GM23248 (cell line): ENCODE measurements at places on chromosomes 7 and 10.
A peak's percentile ranks its signal among the peaks of the same experiment; 100 is the strongest.

GRCh38 chr10:93485690-93486089, 3.6 kb upstream of the MYOF start:
- DNase-seq = no peak
- no peak overlapping the region for H3K4me3 ChIP-seq
- no peaks in the 10 kb centered on the region for H3K36me3 ChIP-seq
- no peak overlapping the region for H3K27ac ChIP-seq

GRCh38 chr7:150335774-150336112, 5.7 kb downstream of the RARRES2 start:
- H3K36me3 ChIP-seq = no peaks in the 10 kb centered on the region
- H3K4me3 ChIP-seq = no peak overlapping the region
- H3K27me3 ChIP-seq = peaks cover under 1% of the 10 kb centered on the region; the same call in 1 of the 2 replicates
- no peak for DNase-seq
- H3K4me1 ChIP-seq = 0 out of 2 replicates have a peak, but pooled peaks cover 4% of the 10 kb centered on the region
- H3K27ac ChIP-seq = no peak overlapping the region

- H3K4me3 ChIP-seq = no peak overlapping the region
- peaks cover 5% of the 10 kb centered on the region for H3K36me3 ChIP-seq
- DNase-seq = no peak
- H3K4me1 ChIP-seq = no peaks in the 10 kb centered on the region
Observed at GRCh38 chr7:87858417-87859100, 17.6 kb downstream of the SLC25A40 start.

- no peaks in the 10 kb centered on the region; the same call in 1 of the 2 replicates for H3K27me3 ChIP-seq
- peaks cover 6% of the 10 kb centered on the region; the same call in 1 of the 2 replicates for H3K4me1 ChIP-seq
- no peaks in the 10 kb centered on the region for H3K36me3 ChIP-seq
Observed at GRCh38 chr10:47421057-47421952, 37.2 kb upstream of the ZNF488 start.

- peak; percentile 90 for DNase-seq
- no peak overlapping the region for H3K27ac ChIP-seq
- peaks cover 28% of the 10 kb centered on the region for H3K27me3 ChIP-seq
- H3K4me3 ChIP-seq = peak overlapping the region; percentile 75
- peaks cover 10% of the 10 kb centered on the region for H3K4me1 ChIP-seq
Observed at GRCh38 chr10:75294866-75295701, 59.3 kb upstream of the COMTD1 start.

DNA sequence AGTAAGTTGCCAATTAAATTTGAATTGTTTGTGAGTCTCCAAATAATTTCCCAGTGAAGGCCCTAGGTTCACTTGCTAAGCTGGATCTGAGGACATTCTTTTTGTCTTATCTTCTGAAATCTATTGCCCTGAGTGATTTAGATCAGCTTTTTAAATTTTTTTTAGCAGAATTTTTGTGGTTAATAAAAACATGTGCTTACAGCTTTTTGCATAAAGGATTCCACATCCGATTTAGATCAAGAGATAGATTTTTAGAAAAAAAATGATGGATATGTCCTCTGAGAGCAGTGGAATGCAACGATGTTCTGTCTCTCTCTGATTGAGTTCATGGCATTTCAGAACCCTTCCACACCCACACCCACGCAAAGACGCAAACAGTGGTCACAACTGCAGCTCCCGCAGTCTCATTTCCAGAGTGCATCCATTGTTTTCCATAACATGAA, 358.8 kb downstream of the SUGCT start:
- peaks cover 29% of the 10 kb centered on the region for H3K4me1 ChIP-seq
- no peak overlapping the region for H3K4me3 ChIP-seq
- no peaks in the 10 kb centered on the region for H3K36me3 ChIP-seq
- peak; percentile 25 for DNase-seq
- no peaks in the 10 kb centered on the region for H3K27me3 ChIP-seq

DNA sequence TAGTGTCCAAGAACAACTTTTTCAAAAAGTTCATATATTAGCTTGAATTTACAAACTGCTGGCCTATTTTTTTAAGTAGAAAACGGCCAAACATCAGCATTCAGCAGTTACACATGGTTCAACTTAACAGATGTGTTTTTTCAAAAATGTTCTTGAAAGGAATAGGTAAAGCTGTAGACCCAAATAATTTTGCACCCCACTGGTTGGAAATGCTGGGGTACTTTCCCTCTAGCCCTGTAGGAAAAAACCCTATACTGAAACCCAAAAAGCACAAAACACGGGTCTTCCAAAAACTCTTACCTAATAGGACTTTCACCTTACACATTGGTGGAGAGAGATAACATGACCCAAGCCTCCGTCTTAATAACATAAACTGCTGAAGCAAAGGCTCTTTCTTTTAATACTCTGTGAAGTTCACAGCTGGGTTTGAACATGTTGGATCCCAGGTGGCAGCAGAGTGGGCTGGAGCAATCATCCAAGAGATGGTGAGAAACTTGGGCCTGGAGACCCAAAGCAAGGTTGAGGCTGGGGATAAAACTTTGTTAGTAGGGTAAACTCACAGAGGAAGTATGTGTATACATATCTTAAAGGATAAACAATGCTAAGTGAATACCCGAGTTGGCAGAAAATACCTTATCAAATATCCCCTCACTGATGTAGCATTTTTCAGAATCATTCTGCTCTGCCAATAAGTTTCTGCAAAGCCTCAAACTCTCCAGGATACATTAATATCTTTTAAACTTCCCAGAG, 629 bp upstream of the DNAJC9 start:
- peak overlapping the region; percentile 64 for H3K27ac ChIP-seq
- H3K4me1 ChIP-seq = peaks cover 29% of the 10 kb centered on the region
- peaks cover 10% of the 10 kb centered on the region for H3K36me3 ChIP-seq
- no peaks in the 10 kb centered on the region for H3K27me3 ChIP-seq
- peak overlapping the region; percentile 78 for H3K4me3 ChIP-seq
- peak; percentile 13 for DNase-seq

DNA sequence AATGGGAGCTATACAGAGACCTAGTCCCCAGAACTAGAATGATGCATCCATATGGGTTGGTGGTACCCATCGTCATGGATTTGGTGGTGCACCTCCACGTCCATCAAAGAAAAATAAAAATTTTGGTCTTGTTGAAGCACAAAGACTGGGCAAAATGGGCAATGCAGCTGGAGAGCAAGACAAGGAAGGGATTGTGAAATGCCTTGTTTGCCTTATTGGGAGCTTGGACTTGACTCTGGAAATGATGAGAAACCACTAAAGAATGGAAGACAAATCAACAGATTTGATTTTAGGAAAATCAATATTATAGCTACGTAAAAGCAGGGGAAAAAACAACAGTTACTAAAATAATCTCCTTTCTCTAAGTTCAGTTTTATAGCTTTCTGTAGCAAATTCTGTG, 150.9 kb downstream of the CPED1 start:
- no peaks in the 10 kb centered on the region for H3K36me3 ChIP-seq
- no peak overlapping the region for H3K27ac ChIP-seq
- no peak for DNase-seq
- no peaks in the 10 kb centered on the region for H3K4me1 ChIP-seq

DNA sequence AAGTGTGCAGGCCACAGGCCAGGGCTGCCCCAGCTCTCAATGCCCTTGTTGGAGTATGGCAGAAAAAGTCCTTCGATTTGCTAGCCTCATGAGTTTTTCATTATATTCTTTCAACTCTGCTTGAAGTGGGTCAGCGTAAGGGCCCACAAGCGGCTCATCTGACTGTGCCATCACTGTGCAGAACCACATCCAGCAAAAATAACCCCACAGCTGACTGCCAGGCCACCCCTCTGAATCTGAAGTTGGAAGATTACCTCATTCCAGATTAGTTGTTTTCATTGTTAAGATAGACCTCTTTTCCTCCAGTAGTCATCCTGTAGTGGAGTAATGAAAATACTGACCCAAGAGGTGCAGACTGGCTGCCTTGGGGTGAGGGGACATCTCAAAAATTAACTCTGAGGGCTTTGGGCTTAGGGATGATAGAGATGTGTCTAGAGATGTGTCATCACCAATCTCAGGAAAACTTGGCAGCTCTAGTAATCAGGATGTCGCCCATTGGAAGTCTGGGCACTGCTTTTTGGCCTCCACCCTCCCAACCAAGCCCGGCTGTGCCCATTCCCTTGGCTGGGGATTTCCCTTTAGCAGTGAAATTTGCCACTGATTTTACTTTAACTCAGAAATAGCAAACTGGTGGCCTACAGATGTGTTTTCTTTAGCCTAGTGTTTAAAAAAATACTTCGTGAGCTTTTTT, 164.3 kb downstream of the LCOR start:
- H3K27ac ChIP-seq = no peak overlapping the region
- no peak for DNase-seq
- H3K27me3 ChIP-seq = no peaks in the 10 kb centered on the region
- H3K4me1 ChIP-seq = peaks cover 9% of the 10 kb centered on the region
- H3K4me3 ChIP-seq = no peak overlapping the region

DNA sequence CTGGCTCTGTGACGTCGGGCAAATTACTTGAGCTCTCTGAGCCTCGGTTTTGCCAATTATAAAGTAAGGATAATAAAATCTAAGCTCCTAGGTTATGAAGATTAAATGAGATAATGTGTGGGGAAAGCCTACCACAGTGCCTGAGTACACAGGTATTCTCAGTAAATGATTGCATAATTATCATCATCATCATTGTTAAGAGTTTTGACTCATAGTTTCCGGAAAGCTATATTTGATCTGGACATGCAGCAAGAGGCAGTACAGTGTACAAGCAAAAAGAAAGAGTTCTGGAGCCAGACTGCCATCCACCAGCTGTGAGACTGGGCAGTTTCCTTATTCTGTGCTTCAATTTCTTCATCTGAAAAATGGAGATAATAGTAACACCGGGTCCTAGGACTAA, 155.6 kb upstream of the YAE1 start:
- no peaks in the 10 kb centered on the region for H3K36me3 ChIP-seq
- no peak overlapping the region for H3K4me3 ChIP-seq
- H3K27ac ChIP-seq = no peak overlapping the region
- H3K4me1 ChIP-seq = no peaks in the 10 kb centered on the region
- H3K27me3 ChIP-seq = peaks cover 5% of the 10 kb centered on the region; the same call in 1 of the 2 replicates

DNA sequence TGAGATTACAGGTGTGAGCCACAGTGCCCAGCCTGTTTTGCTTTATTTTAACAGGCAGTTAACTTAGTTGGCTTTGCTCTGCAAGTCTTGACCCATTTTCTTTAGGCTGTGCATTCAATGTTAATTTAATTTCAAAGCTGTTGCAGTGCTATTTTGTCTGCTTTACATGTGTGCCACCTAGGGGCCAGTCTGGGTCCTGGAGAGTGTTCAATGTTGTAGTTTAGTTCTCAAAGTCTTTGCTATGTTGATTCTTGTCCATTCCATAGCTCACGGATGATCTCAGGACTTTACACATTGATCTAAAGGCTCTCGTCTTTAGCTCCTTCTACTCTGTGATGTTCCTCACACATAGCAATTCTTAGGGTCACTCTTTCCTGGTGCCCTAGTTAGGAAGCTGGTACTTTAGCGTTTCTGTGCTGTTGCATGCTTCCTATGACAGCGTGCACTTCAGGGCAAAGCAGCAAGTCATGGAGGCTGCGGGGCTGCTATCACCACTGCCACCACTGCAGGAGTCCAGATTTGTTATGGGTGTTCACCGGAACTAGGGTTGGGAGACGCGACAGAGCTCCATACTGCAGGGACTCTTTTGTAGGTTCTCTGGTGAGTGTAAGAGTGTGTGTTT, 16.4 kb upstream of the ABCA13 start:
- DNase-seq = peak; percentile 70
- no peak overlapping the region for H3K27ac ChIP-seq
- peaks cover 10% of the 10 kb centered on the region for H3K4me1 ChIP-seq
- no peaks in the 10 kb centered on the region for H3K36me3 ChIP-seq
- H3K4me3 ChIP-seq = no peak overlapping the region

- no peaks in the 10 kb centered on the region for H3K36me3 ChIP-seq
- H3K27me3 ChIP-seq = no peaks in the 10 kb centered on the region
- no peak for DNase-seq
- H3K4me3 ChIP-seq = no peak overlapping the region
- H3K4me1 ChIP-seq = peaks cover 63% of the 10 kb centered on the region
- no peak overlapping the region for H3K27ac ChIP-seq
Observed at GRCh38 chr10:10828623-10829022, 189.0 kb upstream of the CELF2 start.

- H3K27ac ChIP-seq = no peak overlapping the region
- no peak overlapping the region for H3K4me3 ChIP-seq
- H3K27me3 ChIP-seq = no peaks in the 10 kb centered on the region
- H3K36me3 ChIP-seq = no peaks in the 10 kb centered on the region
- no peak for DNase-seq
Observed at GRCh38 chr7:38351601-38352000, 78.2 kb upstream of the TARP start.

DNA sequence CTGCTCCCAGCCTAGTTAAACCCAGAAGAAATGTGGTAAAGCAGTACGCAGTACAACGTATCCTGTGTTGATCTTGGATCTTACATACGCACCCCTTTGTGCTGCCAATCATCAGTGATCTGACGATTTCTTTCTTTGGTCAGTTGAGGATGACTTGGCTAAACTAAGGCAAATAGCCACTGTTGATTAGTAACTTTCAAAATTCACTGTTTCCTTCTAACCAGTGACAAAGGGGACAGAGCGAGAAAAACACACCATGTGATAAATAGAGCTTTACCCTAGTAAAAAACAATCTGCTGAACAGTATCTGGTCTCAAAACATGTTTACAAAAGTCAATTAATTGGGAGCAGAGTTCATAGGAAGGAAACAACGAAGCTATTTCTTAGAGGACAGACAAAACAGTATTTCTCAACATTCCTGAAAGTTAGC, 123.2 kb upstream of the RAB18 start:
- H3K36me3 ChIP-seq = no peaks in the 10 kb centered on the region
- DNase-seq = no peak
- no peak overlapping the region for H3K27ac ChIP-seq
- no peaks in the 10 kb centered on the region for H3K27me3 ChIP-seq

DNA sequence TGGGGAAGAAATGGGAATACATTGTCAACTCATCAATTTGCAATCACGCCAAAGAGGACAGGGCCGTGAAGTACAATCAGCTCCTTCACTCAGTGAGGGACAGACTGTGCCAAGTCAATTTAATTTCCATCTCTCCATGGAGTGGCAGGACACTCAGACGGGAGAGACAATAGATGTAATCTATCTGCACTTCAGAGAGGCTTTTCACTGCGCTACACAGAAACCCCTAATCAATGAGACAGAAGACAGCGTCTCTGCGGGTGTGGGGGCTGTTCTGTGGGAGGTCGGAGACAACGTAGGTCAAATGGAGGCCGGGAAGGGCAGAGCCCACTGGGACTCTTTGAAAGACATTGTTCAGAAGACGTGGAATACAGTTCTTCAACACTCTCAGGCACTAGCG, 541.0 kb upstream of the ADARB2 start:
- no peaks in the 10 kb centered on the region for H3K27me3 ChIP-seq
- no peak overlapping the region for H3K4me3 ChIP-seq
- no peak for DNase-seq

DNA sequence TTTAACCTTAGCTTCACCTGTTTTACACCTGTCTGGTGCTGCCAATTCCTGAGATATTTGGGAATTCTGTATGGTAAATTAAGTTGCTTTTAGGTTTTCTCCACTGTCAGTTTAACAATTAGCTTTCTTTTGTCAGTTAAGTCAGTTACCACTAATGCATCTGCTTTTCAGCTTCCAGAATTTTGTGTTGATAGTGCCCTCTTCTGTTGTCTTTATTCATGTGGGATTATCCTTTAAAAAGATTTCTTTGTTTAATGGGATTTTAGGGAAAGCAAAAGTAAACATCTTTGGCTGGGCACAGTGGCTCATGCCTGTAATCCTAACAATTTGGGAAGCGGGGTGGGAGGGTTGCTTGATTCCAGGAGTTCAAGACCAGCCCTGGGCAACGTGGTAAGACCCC, 8.1 kb downstream of the TFAM start:
- no peaks in the 10 kb centered on the region for H3K4me1 ChIP-seq
- DNase-seq = peak; percentile 16
- no peaks in the 10 kb centered on the region for H3K27me3 ChIP-seq
- no peak overlapping the region for H3K4me3 ChIP-seq
- no peak overlapping the region for H3K27ac ChIP-seq
